ENCODE measurements at places on chromosomes 2 and 18. TPM values are rescaled to one million over a fixed set of nuclear protein-coding genes. Genes with fewer than 3 reads are reported as not detected.

DNA sequence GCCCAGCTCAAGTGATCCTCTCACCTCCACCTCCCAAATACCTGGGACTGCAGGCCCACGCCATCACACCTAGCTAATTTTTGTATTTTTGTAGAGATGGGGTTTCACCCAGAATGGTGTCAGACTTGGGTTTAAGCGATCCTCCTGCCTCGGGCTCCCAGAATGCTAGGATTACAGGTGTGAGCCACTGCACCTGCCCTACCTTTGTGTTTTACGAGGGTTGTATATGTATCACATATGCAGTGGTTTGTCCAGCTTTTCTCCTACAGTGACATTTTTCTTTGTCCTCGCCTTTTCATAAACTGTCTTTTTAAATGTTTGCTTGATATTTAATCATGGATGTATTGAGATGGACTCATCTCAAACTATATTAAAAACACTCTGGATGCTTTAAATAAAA lies 38.5 kb downstream of the AGAP1 start:
- no peak for DNase-seq

The SCYGR4 gene
- not detected for total RNA-seq

The CPO gene
- not detected for total RNA-seq

DNA sequence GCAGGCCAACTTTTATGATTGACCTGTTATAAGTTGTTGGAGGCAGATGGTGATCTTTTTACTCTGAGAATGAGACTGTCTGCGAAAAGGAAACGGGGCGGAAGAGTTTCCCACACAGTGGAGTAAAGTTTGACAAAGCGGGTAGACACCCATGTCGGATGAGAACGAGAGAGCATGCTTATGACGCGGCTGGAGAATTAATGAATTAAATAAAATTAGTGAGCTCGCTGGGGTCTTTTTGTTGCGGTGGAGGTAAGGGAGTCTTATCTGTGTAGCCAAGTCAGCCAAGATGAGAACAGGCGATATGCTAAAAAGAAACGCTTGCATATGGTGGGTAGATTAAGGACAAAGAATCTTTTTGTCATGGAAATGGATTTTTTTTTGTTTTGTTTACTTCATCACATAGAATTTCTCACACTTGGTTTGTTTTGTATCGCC lies 1.8 kb downstream of the SALL3 start:
- no peak for DNase-seq

The CRYGC gene
- not detected for total RNA-seq

- no peak for DNase-seq
These were observed 82.8 kb downstream of the QPCT start for GRCh38 chr2:37427241-37427640.

- peak; percentile 19 for DNase-seq
These were observed 60.2 kb downstream of the LYPD6B start for GRCh38 chr2:149098701-149099100.

The NMUR1 gene
- total RNA-seq, result not detected

GRCh38 chr2:60972889-60973656 lies 44.4 kb upstream of the PEX13 start:
- no peak for DNase-seq

DNA sequence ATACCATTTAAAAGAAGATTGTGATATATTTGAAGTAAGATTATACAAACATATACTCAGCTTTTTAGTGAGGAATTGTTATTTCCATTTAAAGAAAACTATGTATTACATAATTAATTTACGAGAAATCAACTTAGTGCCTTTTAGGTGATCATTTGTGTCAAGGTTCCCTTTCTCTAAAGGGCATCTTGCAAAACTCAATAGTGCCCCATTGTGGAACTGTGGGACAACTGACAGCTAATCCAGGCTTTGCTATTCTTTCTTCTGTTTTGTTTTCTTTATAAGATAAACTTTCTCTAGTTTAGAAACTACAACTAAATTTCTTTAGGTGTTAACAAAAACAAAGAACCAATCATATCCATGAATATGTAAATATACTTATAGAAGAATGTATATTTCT lies 24.3 kb upstream of the VIT start:
- DNase-seq, result peak; percentile 60

GRCh38 chr2:99338029-99338585 lies 918 bp downstream of the EIF5B start:
- peak; percentile 47 for DNase-seq

- DNase-seq, result peak; percentile 21
These were observed 73.0 kb upstream of the TMEM17 start for GRCh38 chr2:62578803-62579640.

The HTR2B gene
- 0.55 TPM for total RNA-seq

The VSNL1 gene
- not detected for total RNA-seq

Measured in endothelial cell of umbilical vein (primary cell).